LoVo (cell line): ENCODE measurements at places on chromosomes 12 and 14.
A peak's percentile ranks its signal among the peaks of the same experiment; 100 is the strongest.

GRCh38 chr14:78164226-78164853, 5.8 kb upstream of the NRXN3 start:
- no peak for DNase-seq

- DNase-seq, result no peak
These were observed 116.6 kb downstream of the ETV6 start for GRCh38 chr12:11765817-11766794.

DNA sequence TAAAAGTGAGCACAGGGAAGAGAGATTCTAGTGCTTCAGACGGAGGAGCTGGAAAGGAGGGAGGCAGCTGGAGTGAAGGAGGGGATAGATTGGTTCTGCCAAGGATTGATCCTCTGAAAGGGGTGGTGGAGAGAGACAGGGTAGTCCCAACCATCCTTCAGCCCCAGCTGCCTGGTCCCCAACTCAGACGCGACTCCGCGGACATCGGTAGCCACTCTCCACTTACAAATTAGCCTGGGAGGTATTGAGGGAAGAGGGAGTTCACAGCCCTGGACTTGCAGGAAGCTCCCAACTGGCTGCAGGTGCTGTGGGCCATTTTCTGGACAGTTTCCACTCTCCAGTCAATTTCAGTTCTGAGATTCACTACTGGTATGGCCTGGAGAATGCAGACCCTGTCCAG, 1.2 kb downstream of the PLEKHD1 start:
- no peak for DNase-seq

GRCh38 chr12:132142679-132143335, 1.3 kb downstream of the DDX51 start:
- no peak for DNase-seq

DNA sequence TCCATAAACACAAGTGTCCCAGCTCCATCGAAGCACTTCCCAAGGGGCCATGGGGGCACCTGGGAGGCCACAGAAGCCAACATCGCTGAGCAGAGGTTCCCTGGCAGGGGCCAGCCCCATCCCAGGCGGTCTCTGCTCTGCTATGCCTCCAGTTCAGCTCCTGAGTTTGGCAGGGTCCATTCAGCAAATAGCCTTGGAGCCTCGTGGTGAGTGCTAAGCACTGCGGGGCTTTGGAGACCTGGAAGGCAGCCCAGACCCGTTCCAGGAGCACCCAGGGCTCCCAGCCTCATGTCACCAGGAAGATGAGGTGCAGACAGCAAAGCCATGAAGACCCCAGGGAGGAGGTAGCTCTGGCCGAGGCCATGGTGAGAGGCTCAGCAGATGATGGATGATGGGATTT, 109.5 kb downstream of the LGMN start:
- DNase-seq, result no peak

GRCh38 chr14:65639216-65639615, 226.7 kb downstream of the FUT8 start:
- no peak for DNase-seq

- peak; percentile 32 for DNase-seq
These were observed 43.0 kb downstream of the NCOR2 start for GRCh38 chr12:124524231-124524925.

DNA sequence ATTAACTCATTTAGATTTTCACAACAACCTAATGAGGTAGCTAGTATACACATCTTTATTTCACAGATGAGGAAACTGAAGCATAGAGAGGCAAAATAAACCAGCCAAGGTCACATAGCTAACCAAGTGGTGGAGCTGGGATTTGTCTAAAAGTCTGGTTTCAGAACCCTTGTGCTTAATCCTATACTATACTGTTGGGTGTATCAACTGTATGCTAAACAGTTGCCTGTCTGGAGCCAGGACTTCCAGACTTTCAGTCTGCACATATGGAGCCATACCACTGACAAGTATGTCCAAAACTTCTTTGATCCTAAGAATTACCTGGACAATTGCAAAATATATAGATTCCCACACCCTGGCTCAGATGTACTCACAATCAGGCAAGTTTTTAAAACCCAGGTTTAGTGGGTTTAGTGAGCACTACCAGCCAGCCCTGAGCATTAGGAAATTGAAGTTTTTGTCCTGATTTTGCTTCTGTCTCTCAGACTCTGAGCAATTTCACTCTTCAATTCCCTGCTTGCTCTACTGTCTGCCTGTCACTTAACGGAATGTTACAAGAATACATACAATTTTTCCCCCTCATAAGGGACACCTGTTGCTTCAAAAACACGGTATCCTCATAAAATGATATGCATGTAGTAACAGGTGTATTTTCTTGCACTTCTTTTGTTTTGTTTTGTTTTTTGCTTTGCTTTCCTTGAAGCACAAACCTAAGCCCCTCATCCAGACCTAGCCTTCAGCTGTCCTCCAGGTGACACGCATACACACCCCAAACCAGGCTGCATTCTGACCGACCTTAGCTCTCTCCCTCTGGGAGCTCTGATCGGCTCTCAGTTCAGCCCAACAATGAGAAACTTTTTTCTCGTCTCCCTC, 9.6 kb upstream of the SALL2 start:
- no peak for DNase-seq

- no peak for DNase-seq
These were observed 234.8 kb downstream of the ALG10 start for GRCh38 chr12:34257093-34257492.

DNA sequence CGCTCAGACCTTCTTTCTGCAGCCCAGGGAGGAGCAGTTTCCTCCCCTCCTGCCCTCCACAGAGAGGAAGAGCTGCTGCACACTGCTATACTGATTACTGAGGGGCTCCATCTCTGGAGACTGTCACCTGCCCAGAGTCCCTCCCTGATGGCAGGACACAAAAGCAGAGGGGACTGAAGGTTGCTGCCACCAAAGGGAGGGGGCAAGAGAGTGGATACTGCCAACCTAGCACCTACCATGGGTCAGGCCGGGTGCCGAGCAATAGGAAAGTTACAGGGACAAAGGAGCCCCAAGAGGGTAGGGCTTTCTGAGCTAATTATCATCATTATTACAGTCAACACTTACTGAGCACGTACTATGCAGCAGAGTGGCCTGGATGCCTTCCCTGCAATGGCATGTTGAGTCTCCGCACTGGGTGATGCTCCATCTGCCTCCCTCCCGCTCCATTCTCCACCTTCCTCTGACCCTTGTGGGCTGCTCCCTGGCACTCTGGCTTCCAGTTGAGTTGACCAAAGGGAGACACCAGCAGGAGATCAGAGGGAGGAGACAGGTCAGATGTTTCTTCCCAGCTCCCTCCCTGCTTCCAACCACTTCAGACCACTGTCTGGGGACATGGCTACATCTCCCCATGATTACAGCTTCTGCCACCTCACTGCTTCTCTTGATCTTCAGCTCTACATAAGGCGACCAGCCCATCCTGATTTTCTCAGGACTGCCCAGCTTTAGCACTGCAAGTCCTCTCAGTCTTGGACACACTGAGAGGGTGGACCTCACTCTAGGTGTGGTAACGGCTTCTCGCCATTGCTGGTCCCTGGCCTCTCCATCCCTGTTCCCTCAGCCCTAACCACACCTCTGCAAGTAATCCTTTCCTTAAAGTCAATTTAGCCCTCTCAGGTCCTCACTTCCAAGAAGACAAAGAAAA, 2.6 kb upstream of the KRT79 start:
- DNase-seq, result no peak

DNA sequence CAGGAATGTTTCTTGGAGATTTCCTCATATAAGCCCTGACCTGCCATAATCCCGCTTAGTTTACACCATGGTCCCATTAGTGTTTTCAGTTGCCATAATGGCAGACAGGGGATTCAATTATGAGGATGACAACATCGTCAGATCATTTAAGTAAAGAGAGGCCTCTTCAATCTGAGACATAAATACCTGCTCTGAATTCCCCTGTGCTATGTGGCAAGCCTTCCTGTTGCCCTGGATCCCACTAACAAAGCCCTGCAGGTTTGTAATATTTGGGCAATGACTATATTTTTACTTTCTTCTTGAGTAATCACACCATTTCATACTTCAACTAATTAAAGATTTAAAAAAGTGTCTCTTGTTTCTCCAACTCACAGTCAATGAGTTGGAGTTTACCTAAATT, 108.9 kb downstream of the TRAFD1 start:
- DNase-seq, result no peak

- no peak for DNase-seq
These were observed 17.2 kb downstream of the SAMD4A start for GRCh38 chr14:54584097-54584496.

GRCh38 chr12:70180130-70180529, 63.1 kb upstream of the CNOT2 start:
- DNase-seq, result no peak

DNA sequence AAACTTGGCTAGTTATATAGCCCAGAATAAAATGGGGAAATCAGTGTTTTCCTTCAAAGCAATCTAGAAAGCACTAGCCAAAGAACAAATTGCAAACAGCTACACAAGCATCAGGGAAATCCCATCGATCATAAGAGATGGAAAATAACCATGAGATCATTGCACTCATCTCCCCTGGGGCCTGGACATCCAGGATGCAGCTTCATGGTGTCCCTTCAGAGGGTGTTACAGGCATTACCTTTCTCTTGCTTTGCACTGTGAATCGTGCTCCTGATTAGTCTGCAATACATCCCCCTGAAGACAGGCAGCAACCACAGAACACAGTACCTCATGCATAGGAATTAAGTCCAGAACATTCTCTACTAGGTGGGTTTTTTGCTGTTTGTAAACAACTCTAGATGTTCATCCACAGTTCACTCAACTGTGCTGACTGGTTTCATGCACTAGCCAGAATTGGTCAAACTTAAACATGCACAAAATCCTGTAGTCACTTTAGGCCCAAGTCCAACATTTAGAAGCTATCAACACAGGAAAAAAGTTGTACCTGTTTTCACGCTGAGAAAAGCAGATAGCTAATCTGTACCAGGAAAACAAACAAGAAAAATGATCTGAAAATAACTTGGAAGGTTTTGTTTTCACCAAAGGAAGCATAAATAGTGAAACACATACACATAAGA, 120.1 kb downstream of the ZFP36L1 start:
- DNase-seq, result no peak

DNA sequence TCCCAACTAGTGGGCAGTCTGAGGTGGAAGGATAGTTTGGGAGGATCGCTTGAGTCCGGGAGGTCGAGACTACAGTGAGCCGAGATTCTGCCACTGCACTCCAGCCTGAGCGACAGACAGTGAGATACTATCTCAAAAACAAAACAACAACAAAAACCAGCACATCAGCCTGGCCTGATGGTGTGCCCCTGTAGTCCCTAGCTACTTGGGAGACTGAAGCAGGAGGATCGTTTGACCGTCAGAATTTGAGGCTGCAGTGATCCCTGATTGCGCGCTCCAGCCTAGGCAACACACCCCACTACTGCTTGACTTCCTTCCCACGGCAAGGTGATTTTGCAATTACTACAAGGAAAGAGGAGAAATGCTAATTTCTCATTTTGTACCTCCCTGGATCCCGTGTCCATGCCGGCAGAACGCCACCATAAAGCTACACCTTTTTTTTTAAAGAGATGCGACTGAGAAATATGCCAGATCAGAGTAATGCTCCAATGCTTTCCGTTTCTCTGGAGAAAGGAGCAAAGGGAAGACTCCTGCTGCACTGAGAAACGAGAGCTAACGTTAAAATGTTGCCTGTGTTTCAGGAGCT, 672 bp upstream of the SCFD1 start:
- DNase-seq, result peak; percentile 18

- DNase-seq, result no peak
These were observed 6.0 kb downstream of the PLEKHH1 start for GRCh38 chr14:67539116-67539515.

- DNase-seq, result no peak
These were observed 11.1 kb downstream of the KIF21A start for GRCh38 chr12:39431797-39432196.

GRCh38 chr12:116582610-116583009, 23.4 kb downstream of the MAP1LC3B2 start:
- no peak for DNase-seq

DNA sequence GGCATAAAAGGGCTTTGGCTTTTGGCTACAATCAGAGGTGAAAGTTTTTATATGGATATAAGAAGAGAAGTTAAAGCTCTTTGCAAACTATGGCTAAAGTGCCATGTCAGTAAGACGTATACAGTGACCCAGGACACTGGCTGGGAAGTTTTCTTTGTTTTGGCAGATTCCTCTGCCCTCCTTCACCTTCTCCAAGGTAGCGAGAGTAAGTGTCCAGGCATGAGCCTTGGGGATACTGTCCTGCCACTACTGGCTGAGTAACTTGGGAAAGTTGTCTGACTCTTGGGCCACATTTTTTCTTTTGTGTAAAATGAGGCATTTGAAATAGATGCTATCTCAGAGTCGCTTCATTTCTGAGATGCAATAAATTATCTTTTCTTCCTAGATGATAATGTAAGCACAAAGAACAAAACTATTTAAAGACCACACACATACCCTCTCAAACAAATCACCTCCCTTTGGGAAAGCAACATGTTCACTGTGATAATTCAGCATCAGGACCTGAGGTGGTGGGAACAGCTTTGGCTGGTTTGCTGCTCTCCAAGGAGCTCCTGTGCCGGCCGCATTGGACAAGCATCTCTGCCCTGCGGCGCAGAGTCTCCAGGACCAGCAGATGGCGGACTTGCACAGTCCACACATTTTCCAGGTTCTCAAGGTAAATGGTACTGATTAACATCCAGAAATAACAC, 106.3 kb downstream of the PTCSC3 start:
- DNase-seq, result peak; percentile 66

GRCh38 chr12:90013409-90013808, 304.8 kb upstream of the ATP2B1 start:
- no peak for DNase-seq

DNA sequence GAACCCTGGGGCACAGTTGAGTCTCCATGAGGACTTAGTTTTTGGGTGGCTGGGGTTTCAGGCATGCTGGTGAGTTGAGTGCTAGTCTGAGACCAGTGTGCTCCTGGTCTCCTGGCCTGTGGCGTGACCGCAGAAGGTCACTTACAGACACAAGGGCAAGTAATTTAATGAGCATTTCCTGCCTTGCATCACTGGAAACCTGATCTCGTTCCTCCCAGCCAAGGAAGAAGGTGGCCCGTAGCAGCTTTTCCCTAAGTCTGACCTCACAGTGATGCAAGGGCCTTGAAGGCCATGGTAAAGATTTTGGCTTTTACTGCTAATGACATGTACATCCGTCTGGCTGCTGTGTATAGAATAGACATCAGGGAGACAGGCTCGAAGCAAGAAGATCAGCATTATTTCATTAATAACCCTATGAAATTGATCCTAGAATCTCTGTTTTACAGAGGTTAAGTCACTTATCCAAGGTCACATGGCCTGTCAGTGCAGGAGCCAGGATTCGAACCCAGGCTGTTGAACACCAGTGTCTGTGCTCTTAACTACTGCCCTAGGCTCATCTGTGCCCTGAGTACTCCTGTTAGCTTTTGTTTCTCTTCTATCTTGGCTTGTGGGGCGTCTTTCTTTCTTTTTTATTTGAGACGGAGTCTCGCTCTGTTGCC, 4.6 kb downstream of the TMEM120B start:
- no peak for DNase-seq

GRCh38 chr14:61997161-61997560, 234.9 kb downstream of the SNAPC1 start:
- no peak for DNase-seq

DNA sequence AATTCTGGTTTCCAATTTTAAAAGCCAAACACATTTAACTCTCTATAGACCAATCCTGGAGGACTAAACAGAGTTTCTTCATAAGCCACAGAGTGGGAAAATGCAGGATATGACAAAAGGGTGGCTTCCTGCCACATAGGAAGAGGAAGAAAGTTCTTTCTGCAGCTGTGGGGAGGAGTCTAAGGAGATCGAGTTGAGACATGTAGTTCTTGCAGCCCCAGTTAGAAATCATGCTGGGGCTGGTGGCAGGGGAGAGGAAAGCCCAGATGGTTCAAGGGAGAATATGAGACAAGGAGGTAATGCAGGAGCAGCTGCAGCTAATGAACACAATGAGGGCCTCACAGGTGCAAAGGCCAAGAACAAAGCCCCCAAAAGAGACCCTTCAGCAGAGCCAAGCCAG, 85.0 kb upstream of the ARID2 start:
- DNase-seq, result no peak
